Fibroblast of pulmonary artery (primary cell): ENCODE measurements at places on chromosomes 7 and 10.

DNA sequence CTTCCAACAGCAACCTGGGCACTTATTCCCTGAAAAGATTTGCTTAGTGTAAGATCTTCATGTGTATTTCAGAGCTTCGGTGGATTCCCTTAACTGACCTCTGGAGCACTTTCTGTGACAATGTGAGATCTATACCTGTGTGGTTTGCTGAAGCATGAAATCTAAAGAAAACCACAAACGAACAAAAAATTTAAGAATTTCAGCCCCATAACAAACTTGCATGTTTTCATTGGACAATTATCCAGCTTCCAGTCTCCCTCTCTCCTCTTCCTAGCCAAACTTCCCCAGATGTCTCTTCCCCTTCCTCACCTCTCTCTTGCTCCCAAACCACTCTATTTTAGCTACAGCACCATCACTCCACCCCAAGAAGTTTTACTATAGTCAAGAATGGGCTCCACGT, 279.9 kb upstream of the SORCS1 start:
- no peak for DNase-seq

GRCh38 chr10:108639010-108639409, 1284.3 kb downstream of the XPNPEP1 start:
- DNase-seq, result no peak

- DNase-seq, result no peak
Measured at GRCh38 chr10:97071496-97071895, 114.3 kb downstream of the SLIT1 start.

DNA sequence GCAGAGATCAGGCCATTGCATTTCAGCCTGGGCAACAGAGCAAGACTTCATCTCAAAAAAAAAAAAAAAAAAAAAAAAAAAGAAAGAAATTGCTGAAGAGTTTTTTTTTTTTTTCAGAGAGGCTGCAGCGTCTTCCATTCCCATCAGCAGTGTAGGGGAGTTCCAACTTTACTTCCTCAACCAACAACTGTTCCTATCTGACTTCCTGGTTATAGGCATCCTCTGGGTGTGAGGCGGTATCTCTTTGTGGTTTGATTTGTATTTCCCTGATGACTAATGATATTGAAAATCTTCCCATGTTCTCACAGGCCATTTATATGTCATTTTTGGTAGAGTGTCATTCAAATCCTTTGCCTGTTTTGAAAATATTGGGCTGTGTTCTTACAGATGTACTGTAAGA, 40.2 kb downstream of the PRTFDC1 start:
- peak; percentile 64 for DNase-seq

- peak; percentile 29 for DNase-seq
Measured at GRCh38 chr7:2482725-2483451, 6.7 kb upstream of the GRIFIN start.

DNA sequence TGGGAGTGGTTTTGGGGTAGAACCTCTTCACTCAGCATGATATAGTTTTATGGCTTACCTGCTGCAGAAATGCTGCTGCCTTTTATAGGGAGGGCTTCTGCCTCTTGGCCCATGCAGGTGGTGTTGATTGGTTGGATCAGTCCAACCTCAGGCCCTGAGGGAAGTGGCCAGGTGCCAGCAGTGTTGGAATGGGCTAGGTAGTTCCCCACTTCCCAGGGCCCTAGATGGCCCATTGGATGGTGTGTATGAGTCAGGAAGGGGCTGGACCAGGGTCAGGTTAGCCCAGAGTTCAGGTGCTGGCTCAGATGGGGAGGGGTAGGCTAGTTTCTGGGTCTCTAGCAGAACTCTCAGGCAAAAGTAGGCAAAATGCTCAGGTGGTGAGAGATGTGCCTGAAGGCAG, 455.5 kb downstream of the CCSER2 start:
- no peak for DNase-seq

DNA sequence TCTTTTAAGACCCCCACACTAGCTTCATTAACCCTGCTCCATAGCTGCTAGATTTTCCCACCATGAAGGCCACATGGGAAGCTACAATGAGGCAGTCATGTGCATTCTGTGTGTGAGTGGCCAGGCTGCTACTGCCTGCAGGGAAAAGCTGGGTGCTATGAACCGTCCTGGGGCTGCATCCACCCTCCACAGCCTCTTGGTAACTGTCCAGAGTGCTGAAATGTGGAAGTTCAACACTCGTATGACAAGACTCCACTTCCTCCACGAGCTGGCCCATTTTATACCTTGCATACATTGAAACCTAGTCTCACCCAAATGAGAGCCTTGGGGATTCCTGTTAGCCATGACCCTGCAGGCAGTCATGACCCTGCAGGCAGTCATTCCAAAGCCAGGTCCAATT, 59.4 kb downstream of the CUZD1 start:
- peak; percentile 24 for DNase-seq

DNA sequence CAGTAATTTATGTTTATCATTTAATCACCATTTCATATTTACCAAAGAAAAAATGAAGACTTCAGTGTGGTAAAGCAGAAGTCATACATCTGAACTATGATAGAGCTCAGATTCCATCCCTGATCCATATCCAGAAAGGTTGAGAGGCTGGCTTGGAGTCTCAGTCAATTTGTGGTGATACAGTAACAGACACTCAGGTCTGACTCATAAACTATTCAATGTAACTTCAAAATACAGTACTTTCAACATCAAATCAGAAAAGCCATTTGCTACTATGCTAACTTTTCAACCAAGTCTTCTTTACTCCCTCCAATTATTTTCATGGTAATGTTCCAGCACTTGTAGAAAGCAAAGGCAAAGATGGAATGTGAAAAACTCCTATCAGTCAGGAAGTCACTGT, 190.4 kb downstream of the HDAC9 start:
- no peak for DNase-seq

GRCh38 chr10:112778579-112778978, 171.5 kb upstream of the TCF7L2 start:
- DNase-seq, result peak; percentile 20

DNA sequence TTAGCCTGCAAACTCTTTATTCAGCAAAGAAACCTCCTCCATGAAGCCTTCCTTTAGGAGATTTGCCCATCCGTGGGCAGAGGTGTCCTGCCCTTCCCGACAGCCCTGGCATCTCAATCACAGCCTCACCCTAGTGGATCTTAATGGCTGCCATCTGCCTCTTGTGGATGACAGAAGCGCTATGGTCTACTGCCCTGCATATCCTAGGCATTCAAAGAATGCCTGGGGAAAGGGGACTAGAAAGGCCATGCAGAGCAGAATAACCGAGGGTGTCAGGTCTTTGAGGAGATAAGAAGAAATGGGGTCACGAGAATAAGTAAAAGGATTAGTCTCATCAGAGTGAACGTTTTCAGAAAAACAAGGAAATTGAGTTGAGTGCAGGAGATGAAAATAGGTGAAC, 57.7 kb upstream of the SPOCK2 start:
- DNase-seq, result no peak

GRCh38 chr10:86953747-86954680, 3.4 kb downstream of the MMRN2 start:
- DNase-seq, result peak; percentile 73

DNA sequence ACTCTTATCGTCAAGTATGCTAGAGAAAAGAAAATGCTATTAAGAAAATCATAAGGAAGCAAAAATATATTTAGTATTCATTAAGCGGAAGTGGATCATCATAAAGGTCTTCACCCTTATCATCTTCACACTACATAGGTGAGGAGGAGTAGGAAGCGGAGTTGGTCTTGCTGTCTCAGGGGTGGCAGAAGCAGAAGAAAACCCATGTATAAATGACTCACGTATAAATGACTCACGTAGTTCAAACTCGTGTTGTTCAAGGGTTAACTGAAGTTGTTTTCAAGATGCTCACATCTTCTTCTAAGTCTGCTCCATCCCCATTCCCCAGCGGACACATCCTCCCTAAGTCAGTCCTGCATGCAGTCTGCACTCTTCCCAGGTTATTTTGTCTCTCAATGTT, 72.4 kb downstream of the SFMBT2 start:
- no peak for DNase-seq

DNA sequence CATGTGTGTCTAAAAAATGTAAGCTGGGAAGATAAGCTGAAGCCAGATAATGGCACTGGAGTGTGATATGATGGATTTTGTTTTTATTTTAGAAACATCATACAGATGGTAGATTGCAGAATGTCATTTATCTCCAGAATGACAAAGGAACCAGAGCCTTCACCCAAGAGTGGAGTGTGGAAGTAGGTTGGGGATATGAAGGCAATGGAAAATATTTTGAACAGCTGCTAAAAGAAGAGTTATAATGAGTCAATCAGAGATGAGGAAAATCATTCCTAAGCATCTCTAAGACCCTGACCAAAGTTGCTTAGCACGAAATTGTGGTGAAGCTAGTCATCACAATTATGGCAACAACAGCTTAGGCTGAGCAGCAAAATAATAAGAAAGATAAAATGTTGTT, 39.8 kb upstream of the POM121L12 start:
- DNase-seq, result no peak

DNA sequence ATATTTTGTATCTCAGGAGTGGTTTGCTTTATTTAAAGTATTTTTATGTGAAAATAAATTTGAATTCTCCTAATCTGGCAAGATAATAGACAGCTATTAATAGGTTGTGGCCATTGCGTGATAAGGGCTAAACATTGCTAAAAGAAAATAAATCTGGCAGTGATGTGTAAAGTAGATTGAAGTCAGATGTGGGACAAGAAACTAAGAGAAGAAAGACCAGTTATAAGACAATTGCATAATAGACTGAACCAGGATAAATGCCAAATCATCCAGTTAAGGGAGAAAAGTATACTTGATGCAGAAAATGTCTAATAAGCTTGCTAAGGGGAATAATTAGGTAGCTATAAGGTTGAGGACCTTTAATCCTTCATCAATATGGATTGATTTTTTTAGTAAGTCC, 197.5 kb upstream of the CSTF2T start:
- peak; percentile 83 for DNase-seq

DNA sequence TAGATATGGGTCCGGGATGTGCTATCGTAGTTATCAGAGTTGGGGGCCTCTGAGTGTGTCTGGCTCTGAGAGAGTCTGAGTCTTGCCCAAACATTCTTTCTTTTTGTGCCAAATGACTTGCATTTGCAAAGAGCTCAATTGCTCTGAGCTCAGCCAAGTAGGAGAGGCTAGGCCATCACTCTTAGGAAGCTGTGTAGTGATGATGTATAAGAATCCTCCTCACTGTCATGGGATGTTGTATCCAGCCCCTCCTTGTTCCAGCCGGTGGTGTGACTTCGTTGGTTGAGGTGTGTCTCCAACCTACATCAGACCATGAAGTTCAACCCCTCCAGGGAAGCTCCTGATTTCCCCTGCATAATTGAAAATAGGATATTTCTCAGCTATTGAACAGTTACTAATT, 97.5 kb upstream of the NPS start:
- DNase-seq, result no peak

DNA sequence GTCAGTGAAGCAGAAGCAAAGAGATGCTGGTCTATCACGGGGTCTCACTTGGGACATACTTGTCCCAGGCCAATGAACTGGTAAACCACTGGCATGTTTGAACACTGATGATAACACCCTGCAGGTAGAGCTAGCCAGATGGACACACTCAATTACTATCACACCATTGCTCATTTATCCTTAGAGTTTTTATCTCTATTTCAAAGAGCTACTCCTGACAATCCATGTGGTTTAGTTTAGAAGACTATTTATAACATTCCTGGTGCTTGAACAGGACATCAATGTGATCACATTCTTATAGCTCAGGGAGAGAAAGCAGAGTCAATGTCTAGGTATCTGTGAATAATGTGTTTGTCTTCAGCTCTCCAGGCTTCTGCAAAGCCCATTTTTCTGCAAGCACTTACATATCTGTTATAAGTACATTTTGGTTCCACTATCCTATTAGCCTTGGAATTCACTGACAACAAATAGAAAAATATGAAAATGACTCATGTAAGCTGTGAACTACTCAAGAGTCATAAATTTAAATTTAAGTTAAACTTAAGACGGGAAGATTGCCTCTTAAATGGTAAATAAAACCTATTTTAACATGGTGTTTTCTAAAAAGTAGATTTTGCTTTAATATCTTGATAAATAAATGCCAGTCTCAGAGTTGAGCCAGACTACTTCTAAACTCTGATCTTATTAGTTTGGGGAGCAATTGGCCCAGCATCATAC, 106.7 kb upstream of the MBL2 start:
- no peak for DNase-seq

DNA sequence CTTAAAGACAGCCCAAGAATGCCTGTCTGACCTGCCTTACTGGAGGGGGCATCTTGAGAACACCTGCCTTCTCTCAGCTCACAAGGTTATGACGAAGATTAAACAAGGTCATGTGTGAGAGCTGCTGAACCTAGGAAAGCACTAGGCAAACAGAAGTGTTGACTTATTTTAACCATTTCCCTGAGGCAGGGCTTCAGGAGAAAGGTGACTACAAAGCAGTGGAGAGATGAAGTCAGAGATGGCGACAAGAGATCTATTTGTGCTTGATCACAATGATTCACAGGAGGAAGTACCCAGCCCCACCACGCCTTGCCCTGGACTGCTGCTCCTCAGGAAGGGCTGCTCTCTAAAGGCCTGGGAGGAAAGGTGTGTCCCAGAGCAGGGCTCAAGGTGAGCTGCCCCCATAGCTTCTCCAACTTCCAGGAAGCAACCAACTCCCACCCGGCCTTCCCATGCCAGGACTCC, 27.8 kb downstream of the STN1 start:
- peak; percentile 9 for DNase-seq

- no peak for DNase-seq
Measured at GRCh38 chr10:78720091-78720490, 348.7 kb upstream of the ZMIZ1 start.

DNA sequence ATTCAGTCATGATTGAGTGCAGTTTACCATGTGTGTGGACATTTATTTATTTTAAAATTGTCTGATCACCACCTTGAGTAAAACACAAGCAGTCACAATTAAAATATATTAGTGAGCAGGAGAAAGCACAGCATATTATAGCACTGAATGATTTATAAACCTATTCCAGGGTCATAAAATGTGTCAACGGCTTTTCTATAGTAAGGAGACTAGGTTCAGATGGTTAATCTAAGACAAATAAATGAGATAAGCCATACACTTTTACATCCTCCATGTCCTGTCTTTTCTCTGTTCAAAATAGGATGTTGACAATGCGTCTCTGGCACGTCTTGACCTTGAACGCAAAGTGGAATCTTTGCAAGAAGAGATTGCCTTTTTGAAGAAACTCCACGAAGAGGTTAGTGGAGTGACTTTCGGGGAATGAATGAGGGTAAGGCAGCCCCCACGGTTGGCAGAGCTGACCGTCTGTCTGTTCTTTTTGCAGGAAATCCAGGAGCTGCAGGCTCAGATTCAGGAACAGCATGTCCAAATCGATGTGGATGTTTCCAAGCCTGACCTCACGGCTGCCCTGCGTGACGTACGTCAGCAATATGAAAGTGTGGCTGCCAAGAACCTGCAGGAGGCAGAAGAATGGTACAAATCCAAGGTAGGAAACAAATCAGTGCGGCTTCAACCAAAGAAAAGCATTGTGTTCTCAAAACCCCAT, 5.4 kb downstream of the VIM start:
- DNase-seq, result peak; percentile 63

DNA sequence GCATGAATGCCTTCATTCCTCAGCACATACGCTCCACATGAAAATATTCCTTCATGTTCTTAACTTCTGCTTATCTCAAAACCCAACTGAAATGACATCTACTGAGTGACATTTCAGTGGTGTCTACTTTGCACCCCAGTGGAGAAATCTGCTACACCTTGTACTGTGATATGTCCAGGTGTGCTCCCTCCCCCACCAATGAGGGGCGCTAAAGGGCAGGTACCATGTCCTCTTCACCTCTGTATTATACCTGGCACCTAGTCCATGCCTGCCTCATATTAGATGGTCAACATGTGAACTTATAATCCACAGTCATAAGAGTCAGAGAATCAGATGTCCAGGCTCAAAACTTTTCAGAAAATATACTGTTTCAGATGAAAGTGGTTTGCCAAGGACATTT, 2.1 kb downstream of the PAXIP1 start:
- DNase-seq, result no peak
